ENCODE measurements at places on chromosomes 1 and 21.

- DNase-seq: no peak
Observed at GRCh38 chr1:45258059-45258650, 51.8 kb upstream of the ZSWIM5 start.

GRCh38 chr1:27713869-27714513 is 11.8 kb upstream of the FAM76A start:
- no peak for DNase-seq

- no peak for DNase-seq
Observed at GRCh38 chr1:9426291-9426711, 113.0 kb upstream of the SLC25A33 start.

GRCh38 chr1:212486619-212486975 is 53.9 kb downstream of the NENF start:
- no peak for DNase-seq

GRCh38 chr21:39073063-39073462 is 110.2 kb downstream of the PSMG1 start:
- DNase-seq: no peak

- no peak for DNase-seq
Observed at GRCh38 chr21:46229923-46230260, 1.3 kb upstream of the LSS start.

- peak; percentile 63 for DNase-seq
Observed at GRCh38 chr1:25711555-25712298, 88.3 kb upstream of the SELENON start.

- no peak for DNase-seq
Observed at GRCh38 chr1:229716069-229716468, 90.0 kb downstream of the URB2 start.

- DNase-seq: no peak
Observed at GRCh38 chr1:168362991-168363390, 82.3 kb downstream of the TBX19 start.
